ENCODE measurements at places on chromosomes 13 and 19. TPM values are rescaled to one million over a fixed set of nuclear protein-coding genes. Genes with fewer than 3 reads are reported as not detected.

GRCh38 chr13:44052780-44053184, 173.1 kb downstream of the LACC1 start:
- DNase-seq, result no peak

The SIGLEC5 gene
- total RNA-seq, result 0.58 TPM

DNA sequence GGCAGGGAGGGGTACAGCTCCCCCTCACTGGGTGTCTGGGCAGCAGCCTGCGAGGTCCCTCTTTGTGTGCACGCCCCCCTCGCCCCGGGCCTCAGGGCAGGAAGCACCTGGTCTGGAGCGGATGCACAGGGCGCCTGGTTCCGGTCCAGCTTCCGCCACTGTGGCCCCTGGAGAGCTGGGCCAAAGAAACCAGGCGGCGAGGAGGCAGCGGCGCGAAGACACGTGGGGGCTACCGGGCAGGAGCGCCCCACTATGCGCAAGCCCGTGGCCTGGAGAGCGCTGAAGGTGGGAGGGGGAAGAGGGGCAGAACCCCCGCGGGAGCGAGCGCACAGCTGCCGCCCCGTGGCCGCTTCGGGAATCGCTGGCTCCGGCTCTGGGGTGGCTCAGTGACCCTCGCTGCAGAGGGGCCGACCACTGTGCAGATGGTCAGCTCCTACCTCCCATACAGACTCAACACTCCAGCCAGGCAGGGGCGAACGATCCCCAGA, 1.7 kb upstream of the LYL1 start:
- peak; percentile 57 for DNase-seq

The PSG7 gene
- not detected for total RNA-seq

The ZNF571 gene
- 10.9 TPM for total RNA-seq

GRCh38 chr19:7655581-7655980, 13.3 kb upstream of the RETN start:
- no peak for DNase-seq

- DNase-seq, result no peak
These were observed 3.4 kb downstream of the TMPRSS9 start for GRCh38 chr19:2363419-2363818.

Data from dorsolateral prefrontal cortex (tissue), 122 donors.